ENCODE measurements at places on chromosomes 4 and X. TPM values are rescaled to one million over a fixed set of nuclear protein-coding genes. Genes with fewer than 3 reads are reported as not detected.
A peak's percentile ranks its signal among the peaks of the same experiment; 100 is the strongest.

Gene POF1B
- total RNA-seq, result 2.8 TPM

Gene DKK2
- 8.4 TPM for total RNA-seq

DNA sequence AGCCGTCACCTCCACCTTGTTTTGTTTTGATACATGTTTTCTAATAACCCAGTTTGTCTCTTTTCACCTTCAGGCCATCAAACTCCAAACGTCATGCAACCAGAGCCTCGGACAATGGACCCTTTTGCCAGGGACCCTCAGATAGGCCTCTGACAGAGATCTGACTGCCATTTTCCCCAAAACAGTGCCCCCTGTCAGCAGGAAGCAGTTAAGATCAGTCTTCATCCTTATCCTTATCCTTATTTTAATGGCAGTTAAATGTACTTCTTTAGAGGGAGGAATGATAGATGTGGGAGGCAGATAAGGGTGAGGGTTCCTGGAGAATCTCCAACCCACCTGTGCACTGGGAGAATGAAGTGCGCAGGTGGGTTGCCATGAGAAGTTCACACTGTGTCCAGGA, 135.7 kb downstream of the ANAPC10 start:
- DNase-seq, result no peak

DNA sequence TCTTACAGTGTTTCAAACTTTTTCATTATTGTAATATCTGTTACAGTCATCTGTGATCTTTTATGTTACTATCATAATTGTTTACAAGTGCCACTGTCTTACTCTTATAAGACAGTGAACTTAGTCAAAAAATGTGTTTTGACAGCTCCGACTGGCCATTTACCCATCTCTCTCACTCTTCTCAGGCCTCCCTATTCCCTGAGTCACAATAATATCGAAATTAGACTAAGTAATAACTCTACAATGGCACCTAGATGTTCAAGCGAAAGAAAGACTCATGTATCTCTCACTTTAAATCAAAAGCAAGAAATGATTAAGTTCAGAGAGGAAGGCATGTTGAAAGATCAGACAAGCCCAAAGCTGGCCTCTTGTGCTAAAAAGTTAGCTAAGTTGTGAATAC, 184.2 kb downstream of the CDS1 start:
- no peak for DNase-seq

DNA sequence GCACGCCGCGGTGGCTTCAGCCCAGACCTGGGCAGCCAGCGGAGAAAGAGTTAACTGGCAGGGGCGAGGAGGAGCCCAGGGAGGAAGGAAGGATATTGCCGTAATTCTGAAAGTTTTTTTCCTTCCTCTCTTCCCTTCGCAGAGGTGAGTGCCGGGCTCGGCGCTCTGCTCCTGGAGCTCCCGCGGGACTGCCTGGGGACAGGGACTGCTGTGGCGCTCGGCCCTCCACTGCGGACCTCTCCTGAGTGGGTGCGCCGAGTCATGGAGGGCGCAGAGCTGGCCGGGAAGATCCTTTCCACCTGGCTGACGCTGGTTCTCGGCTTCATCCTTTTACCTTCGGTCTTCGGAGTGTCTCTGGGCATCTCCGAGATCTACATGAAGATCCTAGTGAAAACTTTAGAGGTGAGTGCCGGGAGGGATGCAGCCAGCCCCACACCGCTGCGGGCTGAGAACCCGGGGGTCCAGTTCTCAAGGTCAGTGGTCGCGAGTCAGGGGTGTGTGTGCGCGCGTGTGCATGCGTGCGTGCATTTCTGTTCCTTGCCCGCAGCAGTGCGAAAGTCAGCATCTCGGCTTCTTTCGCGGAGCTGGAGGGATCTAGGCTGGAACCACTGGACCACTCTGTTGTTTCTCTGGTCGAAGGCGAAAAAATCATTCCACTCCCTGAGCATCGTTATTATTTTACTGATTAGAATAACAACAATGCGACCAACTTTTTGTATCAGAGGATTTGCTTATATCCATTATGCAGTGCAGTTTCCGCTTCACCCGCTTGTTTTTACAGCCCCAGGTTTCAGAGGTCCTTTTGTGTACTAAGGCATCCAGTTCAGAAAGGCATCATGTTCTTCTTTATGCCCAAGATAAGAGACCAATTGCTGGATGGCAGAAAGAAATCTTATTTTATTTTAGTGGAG, 709 bp downstream of the GPAT3 start:
- no peak for DNase-seq

DNA sequence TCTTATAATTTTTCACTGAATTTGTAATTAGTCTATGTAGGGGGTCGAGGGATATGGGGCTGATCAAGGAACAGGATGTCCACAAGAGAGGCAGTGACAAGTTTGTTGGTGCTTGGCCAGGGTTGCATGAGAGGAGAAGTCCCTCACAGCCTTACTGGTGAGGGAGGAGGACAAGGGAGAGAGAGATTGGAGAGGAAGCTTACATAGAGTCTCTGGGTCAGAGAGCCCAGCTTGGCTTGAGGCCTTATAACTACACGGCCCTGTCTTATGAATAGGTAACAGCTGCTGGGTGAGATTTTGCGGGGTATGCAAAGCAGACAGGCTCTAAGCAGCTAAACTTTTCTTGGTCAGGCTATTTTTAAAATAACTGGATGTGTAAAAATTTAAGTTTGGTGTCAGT, 37.9 kb upstream of the OTUD4 start:
- no peak for DNase-seq

GRCh38 chrX:114715096-114715495, 131.2 kb downstream of the HTR2C start:
- DNase-seq, result no peak

DNA sequence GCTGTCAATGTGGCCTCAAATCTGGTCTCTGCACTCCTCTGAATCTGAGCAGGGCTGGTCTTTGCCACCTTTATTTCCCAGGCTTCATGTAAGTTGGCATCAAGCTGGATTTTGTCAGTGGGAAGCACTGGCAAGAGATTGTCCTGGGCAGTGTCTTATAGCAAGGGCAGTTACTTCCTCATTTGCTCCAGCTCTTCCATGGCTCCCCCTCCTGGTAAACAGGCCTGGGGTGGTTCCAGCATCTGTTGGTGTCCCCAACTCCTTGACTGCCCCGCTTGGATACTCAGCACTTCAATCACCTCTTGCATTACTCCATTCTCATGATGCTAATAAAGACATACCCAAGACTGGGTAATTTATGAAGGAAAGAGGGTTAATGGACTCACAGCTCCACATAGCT, 15.0 kb upstream of the REST start:
- no peak for DNase-seq

Gene PABPC5
- not detected for total RNA-seq

Gene BEX1
- total RNA-seq, result not detected

Gene CT45A2
- not detected for total RNA-seq

DNA sequence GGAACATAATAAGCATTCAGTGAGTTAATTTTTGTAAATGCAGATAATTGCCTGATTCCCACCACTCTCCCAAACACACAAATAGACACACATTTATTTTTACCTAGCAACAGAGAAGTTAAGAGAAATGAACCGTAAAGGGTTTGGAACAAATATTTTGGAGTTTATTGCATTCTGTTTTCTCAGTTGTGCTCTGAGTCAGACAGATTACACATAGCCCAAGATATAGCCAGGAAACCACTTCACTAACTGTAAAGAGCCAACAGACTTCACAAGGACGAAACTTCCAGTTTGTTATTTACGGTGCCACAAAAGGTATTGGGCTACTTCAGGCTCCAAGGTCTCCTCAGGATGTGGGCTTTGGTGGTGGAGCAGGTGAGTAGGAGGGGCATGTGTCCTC, 217.0 kb downstream of the BMPR1B start:
- DNase-seq, result no peak

GRCh38 chr4:25283948-25284347, 28.6 kb upstream of the ZCCHC4 start:
- no peak for DNase-seq

GRCh38 chr4:128974136-128974581, 119.2 kb downstream of the SCLT1 start:
- DNase-seq, result no peak

DNA sequence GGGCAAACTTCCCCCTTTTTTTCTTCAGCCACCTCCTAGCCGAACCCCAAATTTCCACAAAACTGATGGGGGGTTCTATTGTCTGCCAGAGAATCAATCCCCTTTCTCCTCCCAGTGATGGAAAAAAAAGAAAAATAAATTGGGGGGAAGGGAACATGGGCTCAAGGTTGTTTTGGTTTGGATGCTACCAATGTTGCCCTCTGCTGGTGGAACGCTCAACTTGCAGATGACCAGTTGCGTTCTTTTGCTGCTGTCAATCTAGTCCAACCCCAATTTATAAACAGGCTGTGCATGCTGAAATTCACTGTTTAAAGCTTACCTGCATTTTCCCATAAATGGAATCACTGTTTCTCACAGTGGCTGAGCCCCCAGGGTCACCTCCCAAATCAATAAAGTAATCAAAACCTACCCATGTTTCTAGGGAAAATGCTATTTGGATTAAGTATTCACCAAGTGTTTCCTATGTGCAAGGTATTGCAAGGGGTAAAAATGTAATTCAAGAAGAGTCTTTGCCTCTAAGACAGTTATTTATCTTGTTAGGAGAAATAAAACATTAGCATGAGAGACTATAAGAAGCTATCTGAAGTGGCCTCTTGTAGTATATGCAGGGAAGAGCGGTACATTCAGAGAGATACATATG, 116.7 kb upstream of the TMEM164 start:
- DNase-seq, result peak; percentile 48

GRCh38 chr4:7158991-7159390, 33.3 kb upstream of the SORCS2 start:
- DNase-seq, result no peak

GRCh38 chrX:78769101-78769755, 21.7 kb downstream of the LPAR4 start:
- DNase-seq, result no peak

DNA sequence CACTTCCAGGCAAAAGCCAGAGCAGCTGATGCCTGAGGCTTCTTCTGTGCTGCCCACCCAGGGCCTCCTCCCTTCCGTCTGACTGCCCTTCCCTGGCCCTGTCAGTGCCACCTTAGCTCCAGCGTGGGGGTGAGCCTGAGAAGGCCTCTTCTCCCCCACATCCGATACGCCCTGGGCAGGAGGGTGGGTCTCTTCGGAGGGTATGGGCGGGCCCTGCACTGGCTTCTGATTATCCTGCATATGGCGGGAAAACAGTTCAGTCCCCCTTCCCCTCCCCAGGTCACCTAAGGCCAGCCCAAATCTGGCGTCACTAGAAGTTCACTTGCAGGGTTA, 256.7 kb downstream of the FBXW7 start:
- no peak for DNase-seq

DNA sequence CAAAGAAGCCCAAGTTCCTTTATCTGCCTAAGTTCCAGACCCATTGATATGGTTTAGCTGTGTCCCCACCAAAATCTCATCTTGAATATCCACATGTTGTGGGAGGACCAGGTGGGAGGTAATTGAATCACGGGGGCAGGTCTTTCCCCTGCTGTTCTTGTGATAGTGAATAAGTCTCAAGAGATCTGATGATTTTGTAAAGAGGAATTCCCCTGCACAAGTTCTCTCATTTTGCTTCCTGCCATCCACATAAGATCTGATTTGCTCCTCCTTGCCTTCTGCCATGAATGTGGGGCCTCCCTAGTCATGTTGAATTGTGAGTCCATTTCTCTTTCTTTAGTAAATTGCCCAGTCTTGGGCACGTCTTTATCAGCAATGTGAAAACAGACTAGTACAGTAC, 860.2 kb downstream of the FSTL5 start:
- no peak for DNase-seq

Gene ZRSR2
- total RNA-seq, result 46.1 TPM

DNA sequence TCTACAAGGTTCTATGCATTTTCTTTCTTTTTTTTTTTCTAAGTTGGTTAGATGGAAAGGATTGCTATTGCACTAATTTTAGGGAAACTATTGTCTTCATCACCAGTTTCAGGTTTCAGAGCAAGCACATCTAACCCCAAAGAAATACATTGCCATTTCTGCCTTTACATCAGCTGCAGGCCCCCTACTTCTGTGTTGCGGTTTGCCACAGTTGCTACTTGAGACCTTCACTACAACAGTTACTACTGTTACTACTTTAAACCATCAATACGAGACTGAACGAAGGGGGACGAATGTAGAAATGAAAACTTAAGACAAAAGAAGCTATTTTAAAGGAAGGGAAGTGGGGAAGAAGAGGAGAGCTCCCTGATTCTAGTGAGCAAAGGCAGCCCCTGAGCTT, 256.7 kb upstream of the LCORL start:
- no peak for DNase-seq

DNA sequence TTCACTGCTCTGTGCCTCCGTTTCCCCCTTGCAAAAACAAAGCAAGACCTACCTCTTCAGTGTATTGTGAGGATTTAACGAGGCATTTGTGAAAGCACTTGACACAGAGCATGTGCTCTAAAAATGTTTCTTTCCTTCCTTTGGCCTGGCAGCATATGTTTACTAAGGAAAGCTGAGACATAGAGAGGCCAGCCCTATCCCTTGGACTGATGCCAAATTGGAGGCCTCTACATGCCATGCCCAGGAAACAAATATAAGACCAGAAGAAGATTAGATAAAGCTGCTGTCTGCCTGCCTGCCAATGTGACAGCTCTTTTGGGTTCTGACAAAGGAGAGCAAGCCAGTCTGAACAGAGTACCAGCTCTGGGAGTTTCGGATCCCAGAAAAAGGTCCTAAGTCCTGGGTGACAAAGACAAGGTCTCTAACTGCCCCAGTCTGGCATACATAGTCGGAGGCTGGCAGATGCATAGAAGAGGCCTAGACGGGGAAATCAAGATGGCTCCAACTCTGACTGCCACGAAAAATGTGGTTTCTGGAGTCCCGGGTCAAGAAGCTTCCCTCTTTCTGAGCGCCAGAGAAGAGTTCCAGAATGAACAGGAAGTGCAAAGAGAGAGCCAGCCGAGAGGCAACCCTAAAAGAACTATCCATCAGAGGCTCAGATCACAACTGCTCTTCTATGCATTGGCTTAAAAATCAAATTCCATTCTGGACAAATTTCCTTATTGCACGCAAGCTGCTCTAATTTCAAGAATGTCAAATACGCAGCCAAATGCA, 25.8 kb downstream of the OTUD6A start:
- DNase-seq, result no peak

Gene C1QTNF7
- total RNA-seq, result 2.8 TPM

DNA sequence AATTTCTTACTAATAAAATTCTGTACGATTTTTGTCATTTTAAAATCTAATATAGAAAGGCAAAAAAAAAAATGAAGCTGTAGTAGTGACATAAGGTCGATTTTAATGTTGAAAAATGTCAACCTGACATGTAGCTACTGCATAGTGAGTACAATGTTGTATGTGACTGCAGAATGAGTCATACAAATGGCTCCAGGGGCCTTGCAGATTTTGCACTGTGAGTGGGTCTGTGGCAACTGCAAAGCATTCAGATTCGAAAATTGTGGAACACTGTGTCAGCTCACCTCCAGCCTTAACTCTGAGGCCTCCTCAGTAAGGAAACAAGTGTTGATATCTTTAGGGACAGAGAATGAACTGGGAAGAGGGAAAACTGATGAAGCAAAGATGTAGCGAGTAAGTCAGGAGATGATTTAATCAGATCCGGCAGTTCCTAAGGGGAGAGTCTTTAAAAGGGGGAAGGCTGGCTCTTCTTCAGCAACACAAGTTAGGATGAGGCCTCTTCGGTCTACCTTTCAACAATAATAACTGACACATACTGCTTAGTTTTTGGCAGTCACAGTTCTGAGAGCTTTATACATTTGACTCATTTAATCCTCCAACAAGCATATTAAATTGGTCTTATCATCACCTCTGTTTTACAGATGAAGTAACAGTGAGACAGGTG, 24.9 kb downstream of the TKTL2 start:
- no peak for DNase-seq

GRCh38 chr4:98744372-98745150, 86.2 kb upstream of the TSPAN5 start:
- no peak for DNase-seq

Measured in upper lobe of left lung (tissue), 6 donors.